ENCODE measurements at places on chromosomes 3 and 15. TPM values are rescaled to one million over a fixed set of nuclear protein-coding genes. Genes with fewer than 3 reads are reported as not detected.

DNA sequence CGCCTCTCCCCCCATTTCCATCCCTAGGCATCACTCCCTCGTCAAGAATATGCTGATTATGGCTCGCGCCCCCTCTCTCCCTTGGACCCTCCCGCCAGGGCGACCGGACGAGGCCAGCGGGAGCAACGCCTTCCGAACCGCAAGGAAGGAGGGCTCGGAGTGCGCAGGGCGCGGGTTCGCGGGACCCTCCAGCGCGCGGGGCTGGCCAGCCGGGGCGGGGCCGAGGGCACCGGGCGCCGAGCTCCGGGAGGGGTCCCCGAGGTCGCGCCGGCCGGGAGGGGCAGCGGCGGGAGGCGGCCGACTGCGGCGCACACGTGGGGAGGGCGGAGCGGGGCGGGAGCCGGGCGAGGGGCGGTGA is 483 bp downstream of the EHD4 start:
- H3K27ac ChIP-seq: peak overlapping the region; percentile 91
- H3K4me1 ChIP-seq: peaks cover 59% of the 10 kb centered on the region
- peak overlapping the region; percentile 91 for H3K4me3 ChIP-seq
- peaks cover 16% of the 10 kb centered on the region for H3K36me3 ChIP-seq
- peaks cover 4% of the 10 kb centered on the region for H3K27me3 ChIP-seq
- DNase-seq: no peak

GRCh38 chr15:41408234-41408641 is 5.9 kb upstream of the NDUFAF1 start:
- no peak for DNase-seq
- no peaks in the 10 kb centered on the region for H3K36me3 ChIP-seq
- H3K4me3 ChIP-seq: no peak overlapping the region
- no peak overlapping the region for H3K27ac ChIP-seq
- no peaks in the 10 kb centered on the region for H3K27me3 ChIP-seq

DNA sequence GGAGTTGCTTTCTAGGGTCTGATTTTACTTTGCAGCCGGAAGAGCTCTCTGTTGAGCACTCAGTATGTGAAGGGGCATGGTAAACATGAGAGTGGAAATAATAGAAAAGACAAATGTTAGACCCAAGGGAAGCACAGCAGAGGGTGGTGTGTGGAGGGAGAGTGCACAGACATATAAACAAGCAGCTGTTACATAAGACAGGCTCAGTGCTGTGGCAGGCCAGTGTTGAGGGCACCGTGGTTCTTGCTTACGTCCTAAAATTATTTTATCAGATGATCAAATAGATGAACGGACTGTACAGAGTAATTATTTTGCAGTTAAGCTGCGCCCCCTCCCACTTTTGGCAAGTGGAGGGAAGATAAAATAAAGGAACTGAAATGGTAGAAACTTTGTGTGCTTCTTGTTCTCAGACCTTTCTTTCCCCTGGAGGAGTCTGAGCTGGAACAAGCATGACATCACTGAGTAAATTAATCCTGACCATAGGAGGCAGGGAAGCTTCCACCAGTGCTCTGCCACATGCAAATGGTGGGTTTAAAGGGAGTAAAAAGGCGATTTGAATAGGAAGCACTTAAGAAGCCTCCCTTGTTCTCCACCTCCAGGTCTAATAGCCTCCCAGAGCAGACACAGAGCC is 205.6 kb downstream of the IL20RB start:
- no peaks in the 10 kb centered on the region for H3K4me1 ChIP-seq
- no peak overlapping the region for H3K27ac ChIP-seq
- no peak overlapping the region for H3K4me3 ChIP-seq
- peaks cover 7% of the 10 kb centered on the region for H3K27me3 ChIP-seq
- H3K36me3 ChIP-seq: no peaks in the 10 kb centered on the region

GRCh38 chr3:53211706-53212702 is 43.8 kb downstream of the TKT start:
- no peaks in the 10 kb centered on the region for H3K4me1 ChIP-seq
- H3K4me3 ChIP-seq: no peak overlapping the region
- peaks cover 2% of the 10 kb centered on the region for H3K36me3 ChIP-seq

The LRRC34 gene
- total RNA-seq: 2.9 TPM

GRCh38 chr3:188287762-188288505 is 134.0 kb downstream of the LPP start:
- H3K4me1 ChIP-seq: peaks cover 58% of the 10 kb centered on the region
- peaks cover 26% of the 10 kb centered on the region for H3K36me3 ChIP-seq
- no peaks in the 10 kb centered on the region for H3K27me3 ChIP-seq

- no peaks in the 10 kb centered on the region for H3K4me1 ChIP-seq
- H3K4me3 ChIP-seq: no peak overlapping the region
- no peak overlapping the region for H3K27ac ChIP-seq
Observed at GRCh38 chr3:7787871-7788828, 713.5 kb upstream of the LMCD1 start.

The FSD2 gene
- total RNA-seq: not detected

DNA sequence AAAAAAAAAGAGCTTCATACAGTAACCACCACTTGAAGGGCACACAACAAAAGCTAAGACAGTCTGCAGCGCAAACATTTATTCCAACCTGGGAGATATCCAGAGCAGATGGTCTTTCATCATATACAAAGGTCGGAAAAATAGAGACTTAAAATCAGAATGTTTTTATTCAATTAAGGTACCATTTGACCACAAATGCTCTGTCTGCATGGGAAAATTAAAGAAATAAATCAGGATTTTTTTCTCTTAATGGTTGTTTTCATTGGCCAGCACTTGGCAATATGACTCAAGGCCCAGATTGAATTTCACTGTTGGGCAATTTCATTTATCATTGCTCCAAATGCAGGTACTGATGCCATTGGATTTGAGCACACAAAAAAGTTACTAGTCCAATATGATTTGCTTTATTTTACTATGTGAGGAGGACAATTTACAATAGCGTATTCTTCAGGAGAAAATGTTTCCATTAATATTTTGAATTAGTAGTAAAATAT is 145.9 kb upstream of the AGTR1 start:
- no peak overlapping the region for H3K4me3 ChIP-seq
- no peaks in the 10 kb centered on the region for H3K36me3 ChIP-seq
- H3K4me1 ChIP-seq: no peaks in the 10 kb centered on the region
- no peak overlapping the region for H3K27ac ChIP-seq
- no peaks in the 10 kb centered on the region for H3K27me3 ChIP-seq

The ALDH1A3 gene
- total RNA-seq: not detected
